ENCODE measurements at places on chromosomes 7 and 10.

DNA sequence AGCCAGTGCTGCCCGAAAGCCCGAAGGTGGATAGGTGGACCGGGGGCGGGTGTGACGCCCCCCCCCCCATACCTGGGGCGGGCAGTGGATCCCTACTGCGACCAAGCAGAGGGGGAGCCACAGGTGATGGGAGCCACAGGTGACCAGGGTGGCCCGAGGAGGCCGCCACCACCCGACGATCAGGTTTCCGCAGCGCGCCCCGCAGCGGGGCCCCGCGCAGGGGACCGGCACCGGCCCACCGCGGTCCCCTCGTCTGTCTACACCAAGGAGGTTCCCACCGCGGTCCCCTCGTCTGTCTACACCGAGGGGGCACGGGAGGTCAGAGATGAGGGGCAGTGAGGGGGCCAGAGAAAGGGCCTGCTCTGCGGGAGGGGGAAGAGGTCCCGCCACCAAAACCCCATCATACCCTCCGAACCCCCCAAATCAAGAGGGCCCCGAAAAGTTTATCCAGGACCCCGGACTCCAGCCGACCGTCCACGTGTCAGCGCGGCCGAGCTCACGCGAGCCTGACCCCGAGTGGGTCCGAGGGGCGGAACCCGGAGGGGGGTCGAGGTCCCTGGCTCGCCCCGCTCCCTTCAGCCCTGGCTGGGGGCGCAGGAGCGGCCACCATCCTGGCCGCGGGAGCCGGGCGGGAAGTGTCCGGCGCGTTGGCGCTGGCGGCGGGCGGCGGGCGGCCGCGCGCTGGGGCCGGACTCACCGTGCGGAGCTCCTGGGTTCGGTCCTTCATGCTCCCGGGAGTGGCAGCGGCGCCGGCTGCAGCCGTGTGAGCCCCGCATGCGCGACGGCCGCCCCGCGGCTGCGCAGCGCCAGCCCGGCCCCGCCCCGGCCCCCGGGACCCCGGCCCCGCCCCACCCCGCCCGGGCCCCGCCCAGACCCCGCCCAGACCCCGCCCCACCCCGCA is at the start of gene STX1A:
STX1A (minus strand) TSS at position 765 of the 901 bp plus-strand sequence; CDS start at position 727, 38 bp downstream.
- DNase-seq = peak; percentile 91

DNA sequence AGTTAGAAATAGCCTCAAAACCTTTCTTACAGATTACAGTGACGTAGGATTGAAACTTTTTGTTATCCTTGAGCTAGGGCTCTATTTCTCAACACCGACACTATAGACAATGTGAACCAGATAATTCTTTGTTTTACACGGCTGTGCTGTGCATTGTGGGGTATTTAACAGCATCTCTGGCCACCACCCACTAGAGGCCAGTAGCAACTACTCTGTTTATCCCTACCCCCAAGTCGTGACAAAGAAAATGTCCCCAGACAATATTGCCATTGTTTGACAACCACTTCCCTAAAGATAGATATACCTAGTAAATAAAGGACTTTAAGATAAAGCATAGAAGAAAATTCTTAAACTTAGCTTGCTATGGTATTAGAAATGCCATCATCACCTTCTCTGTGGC is 359.6 kb downstream of the ARL4A start:
- no peak for DNase-seq

DNA sequence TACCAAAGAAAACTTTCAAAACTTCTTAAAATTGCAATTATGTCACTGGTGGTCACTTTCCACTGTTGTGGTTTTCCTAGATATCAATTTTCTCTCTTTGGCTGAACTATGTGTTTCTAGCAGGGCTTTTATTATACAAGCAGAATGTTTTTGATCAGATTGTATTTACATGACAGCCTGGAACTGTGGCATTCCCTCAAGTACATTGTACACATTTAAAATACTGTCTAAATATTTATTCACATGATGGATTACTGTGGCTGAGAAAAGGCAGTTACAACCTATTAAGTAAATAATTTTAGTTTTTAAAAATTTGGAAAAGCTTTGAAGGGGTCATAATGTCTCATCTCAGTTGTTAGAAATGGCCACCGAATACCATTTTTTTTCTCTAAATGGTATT is 231.9 kb upstream of the PPP1R3A start:
- DNase-seq = peak; percentile 54

DNA sequence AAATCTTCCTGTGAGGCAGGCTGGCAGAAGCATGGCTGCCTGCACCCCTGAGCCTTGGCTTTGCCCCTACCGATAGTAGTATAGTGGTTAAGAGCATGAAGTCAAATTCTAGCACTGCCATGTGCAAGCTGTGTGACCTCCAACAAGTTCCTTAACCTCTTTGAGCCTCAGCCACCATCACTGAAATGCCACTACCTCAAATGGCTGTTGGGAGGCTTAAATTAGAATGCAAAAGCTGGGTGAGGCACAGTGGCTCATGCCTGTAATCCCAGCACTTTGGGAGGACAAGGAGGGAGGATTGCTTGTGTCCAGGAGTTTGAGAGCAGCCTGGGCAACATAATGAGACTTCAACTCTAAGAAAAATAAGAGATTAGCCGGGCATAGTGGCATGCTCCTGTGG is 8.4 kb downstream of the SFRP5 start:
- no peak for DNase-seq

GRCh38 chr10:130138479-130138866 is 2.3 kb downstream of the GLRX3 start:
- peak; percentile 25 for DNase-seq

DNA sequence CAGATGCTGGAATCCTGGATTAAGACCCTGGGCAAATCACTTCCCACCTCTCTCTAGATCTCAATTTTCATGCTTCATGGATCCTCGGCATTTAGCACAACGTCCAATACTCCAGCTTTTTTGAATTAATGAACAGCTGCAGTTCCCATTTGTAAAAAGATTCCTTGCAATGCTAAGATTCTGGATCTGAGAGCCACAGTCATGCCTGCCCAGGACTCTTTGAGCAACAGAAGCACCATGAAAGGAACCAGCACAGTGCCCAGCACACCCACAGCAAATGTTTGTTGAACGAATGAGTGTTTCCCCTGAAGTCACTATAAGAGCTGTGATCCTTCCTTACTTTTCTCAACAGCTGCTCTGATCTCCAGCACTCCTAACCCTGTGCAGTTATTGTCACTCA is 20.8 kb upstream of the DDIT4 start:
- DNase-seq = no peak

DNA sequence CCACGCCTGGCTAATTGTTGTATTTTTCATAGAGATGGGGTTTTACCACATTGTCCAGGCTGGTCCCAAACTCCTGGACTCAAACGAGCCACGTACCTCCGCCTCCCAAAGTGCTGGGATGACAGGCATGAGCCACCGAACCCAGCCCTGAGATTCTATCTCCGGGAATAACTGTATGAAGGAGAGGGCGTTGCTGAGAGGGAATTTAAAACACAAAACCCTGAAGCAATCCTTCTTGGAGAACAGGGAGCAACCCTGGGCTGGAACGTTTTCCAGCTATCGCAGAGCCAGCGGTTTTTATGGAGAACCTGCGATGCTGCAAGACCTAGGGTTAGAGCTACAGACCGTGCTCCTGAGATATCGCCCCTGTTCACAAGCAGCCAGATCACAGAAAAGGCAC is 144.6 kb downstream of the PRKAG2 start:
- DNase-seq = no peak

DNA sequence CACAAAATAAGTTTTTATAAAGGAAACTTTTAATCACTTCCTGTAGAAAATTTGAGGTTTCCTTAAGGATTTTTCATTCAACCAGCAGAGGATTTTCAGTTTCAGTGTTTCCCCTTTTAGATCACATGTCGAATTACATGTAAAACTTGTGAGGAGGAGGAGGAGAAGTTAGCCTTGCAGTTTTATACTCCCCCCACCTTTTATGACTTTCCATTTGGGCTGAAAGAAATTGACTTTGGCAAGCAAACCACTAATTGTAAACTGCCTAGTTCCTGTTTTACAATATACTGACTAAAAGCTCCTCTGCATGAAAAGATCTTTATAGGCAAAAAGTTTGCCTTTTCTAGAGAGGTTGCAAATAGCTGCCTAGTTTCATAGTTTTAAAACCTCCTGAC is 3.0 kb downstream of the BAMBI start:
- peak; percentile 20 for DNase-seq
